ENCODE measurements at places on chromosomes 3 and 15.
A peak's percentile ranks its signal among the peaks of the same experiment; 100 is the strongest.

GRCh38 chr15:63340878-63341277 is 40.8 kb downstream of the CA12 start:
- DNase-seq: no peak

- DNase-seq: no peak
Measured at GRCh38 chr3:25662736-25663320, 1.9 kb downstream of the TOP2B start.

DNA sequence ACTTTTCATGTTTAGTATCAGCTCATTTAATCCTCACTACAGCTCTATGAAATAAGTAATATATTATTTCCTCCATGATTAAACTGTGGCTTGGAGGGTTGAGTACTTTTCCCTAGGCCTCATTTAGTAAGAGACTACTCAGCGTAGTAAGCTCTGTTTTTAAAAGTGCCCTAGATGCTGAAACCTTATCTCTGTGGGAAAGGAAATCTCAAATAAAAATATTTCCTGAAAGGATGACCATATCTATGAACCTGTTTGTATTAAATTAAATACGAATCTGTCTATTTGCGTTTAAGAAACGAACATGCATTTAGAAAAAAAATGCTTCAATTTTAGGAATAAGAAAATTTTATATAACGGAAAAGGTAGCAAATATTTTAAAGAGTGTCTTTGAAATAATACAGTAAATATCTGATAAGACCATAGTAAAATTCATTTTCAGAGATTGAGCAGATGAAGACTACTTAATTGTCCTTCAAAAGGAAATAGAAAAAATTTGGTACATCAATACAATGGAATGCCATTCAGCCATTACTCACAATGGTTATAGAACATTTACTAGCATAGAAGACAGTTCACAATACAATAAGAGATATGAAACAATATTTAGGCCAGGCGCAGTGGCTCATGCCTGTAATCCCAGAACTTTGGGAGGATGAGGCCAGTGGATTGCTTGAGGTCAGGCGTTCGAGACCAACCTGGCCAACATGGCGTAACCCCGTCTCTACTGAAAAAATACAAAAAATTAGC is 56.2 kb downstream of the ATG7 start:
- no peak for DNase-seq

DNA sequence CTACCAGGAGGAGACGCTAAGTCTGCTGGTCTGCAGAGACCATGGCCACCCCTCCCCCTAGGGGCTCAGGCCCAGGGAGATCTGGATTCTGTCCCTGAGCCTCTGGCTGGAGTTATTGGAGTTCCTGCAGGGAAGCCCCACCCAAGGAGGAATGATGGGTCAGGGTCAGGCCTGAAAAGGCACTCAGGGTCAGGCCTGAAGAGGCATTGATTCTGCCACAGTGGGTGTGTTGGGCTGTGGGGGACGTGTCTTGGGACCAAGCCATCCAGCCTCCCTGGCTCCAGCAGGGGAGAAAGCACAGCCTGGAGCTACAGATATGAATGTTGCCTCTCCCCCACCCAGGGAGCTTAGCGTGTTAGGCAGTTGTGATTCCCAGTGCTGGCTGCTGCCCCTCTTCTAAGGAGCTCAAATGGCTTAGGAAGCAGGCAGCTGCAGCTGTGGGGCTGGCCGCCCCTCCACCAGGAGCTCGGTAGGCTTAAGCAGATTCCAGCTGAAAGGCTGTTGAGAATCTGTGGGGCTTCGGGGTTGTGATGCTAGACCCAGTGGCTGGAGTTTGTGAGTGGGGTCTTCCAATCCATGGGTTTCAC is 176.7 kb downstream of the CHL1 start:
- no peak for DNase-seq

- DNase-seq: no peak
Measured at GRCh38 chr15:98802187-98802586, 153.8 kb downstream of the IGF1R start.

- peak; percentile 39 for DNase-seq
Measured at GRCh38 chr15:98658831-98659699, 10.7 kb downstream of the IGF1R start.

- no peak for DNase-seq
Measured at GRCh38 chr15:71131601-71132362, 16.5 kb downstream of the THSD4 start.

DNA sequence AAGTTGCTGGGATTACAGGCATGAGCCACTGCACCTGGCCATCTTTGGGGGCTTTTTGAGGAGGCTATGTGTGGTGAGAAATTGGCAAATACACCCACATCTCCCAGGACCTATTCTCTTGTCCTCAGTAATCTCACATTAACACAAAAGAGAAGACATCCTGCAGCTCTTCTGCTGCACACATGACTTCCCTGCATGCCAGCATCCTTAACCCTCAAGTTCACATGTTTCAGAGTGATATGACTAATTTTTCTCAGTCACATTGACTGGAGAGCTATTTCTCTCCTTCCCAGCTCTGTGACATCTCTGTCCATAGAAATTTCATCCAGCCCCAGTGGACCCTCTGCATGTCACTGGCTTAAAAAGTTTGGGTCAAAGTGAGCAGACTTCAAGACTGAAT is 1.9 kb upstream of the SKIC8 start:
- no peak for DNase-seq

GRCh38 chr3:157469561-157470294 is 33.1 kb downstream of the PTX3 start:
- DNase-seq: no peak

DNA sequence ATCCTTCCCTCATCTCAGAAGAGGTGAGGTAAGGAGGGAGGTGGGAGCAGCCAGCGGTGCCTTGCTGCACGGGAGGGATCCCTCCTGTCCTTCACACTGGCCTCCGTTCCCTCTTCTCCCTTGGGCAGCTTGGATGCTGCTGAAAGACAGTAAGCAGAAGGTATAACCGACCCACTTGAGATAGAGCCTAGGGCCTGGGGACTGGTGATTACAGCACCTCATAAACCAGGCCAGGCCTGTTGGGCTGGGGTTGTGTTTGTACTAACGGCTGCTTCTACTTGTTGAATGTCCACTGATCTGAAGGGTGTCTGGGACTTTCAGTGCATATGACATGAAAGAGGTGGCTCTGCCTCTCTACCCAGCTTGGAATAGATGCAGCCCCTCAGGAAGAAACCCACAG is 25.0 kb downstream of the SEMA6D start:
- DNase-seq: no peak

- DNase-seq: no peak
Measured at GRCh38 chr3:45216021-45216609, 10.0 kb downstream of the TMEM158 start.

GRCh38 chr3:69016901-69017300 is 3.4 kb upstream of the EOGT start:
- DNase-seq: no peak

DNA sequence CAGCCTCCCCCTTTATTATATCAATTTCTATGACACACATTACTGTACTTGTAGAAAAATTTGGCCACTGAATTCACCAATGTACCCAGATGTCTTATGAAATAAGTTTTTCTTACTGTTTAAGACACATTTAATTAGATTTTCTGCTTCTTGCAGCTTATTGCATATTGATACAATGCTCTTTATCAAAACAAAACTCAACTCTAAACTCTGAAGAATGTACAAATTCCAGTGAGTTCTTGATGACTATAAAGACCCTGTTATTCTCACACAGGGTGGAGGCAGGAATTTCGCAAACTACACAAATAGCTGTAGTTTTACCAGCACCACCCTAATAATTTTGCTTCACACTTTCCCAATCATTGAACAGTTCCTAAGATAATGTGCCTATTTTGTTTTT is 22.0 kb downstream of the CMTM6 start:
- no peak for DNase-seq

- peak; percentile 27 for DNase-seq
Measured at GRCh38 chr3:178381555-178381954, 154.7 kb upstream of the KCNMB2 start.

DNA sequence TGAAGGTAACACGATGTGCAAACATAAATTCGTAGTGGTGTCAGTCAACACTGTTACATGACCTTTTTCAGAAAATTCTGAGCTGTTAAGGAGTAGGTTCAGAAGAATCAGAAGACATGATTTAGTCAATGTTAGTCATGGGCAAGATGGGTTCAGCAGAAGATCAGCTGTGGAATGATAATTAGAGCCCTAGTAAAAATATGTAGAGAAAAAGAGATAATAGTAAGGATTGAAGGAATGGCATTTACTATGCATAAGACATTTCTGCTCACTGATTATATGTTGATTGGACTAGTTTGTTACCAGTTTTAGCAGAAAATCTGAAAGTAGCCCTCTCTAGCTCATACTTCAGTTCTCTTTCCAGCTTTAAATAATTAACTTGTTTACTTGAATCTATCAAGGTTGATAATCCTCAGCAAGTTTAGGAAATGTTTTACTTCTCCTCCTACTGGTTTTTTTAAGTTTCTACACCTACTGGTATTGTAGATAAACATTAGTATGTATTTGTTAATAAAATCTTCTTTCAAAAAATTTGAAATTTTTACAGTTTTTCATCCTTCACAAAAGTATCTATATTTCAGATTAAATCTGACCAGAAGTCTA is 98.6 kb downstream of the ALCAM start:
- DNase-seq: no peak

DNA sequence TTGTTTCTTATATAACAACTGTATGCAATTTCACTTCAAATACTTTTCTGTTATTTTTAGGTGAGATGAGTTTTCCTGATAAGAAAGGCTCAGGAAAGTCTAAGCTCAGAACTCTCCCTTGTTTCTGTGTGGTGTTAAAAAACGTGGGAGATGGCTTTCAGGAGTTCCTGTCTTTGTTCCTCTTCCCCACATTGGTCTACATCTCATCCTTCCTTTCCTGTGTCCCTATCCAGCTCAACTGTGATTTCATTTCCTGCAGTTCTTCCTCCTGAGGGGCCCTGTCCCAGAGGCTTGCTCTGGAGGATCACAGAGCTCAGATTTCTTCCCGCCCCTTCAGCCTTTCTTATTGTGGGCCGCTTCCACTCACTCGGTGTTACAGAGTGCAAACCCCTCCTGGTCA is 11.2 kb downstream of the SEC13 start:
- no peak for DNase-seq

- peak; percentile 95 for DNase-seq
Measured at GRCh38 chr3:190064112-190064511, 56.6 kb downstream of the P3H2 start.

DNA sequence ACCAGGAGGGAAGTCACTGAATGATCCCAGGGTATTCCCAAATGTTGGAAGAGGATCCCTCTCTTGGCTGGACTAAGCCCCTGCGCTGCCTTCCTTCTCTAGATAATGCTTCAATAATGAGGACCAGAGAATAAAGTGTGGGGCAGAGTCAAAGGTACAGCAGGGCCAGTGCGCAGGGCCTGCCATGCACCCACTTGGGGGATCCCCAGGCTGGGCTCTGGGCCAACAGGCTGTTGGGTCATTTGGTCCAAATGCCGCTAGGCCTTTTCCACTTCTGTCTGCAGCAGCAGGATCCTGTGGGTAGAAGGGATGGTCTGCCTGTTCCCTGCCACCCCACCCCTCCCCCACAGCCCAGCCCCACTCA is 5.7 kb upstream of the CLK3 start:
- no peak for DNase-seq

- no peak for DNase-seq
Measured at GRCh38 chr3:30180310-30181177, 425.9 kb upstream of the TGFBR2 start.

DNA sequence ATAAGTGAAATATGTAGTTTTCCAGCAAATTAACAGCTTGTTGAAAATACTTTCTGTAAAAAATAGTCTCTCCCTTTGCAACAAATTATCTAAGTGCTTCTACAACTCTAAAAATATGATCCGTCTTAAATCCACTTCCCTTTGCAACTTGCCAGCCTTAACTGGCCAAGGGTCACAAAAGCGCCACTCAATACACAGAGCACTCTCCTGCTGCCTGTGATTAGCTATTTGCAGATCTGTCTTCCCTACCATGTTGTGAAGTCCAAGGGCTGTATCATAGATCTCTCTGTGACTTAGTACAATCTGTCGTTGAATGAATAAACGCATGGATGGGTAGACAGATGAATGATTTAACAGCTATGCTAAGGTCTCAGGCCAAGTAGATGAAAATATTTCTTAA is 76.2 kb downstream of the ITGB5 start:
- DNase-seq: no peak

DNA sequence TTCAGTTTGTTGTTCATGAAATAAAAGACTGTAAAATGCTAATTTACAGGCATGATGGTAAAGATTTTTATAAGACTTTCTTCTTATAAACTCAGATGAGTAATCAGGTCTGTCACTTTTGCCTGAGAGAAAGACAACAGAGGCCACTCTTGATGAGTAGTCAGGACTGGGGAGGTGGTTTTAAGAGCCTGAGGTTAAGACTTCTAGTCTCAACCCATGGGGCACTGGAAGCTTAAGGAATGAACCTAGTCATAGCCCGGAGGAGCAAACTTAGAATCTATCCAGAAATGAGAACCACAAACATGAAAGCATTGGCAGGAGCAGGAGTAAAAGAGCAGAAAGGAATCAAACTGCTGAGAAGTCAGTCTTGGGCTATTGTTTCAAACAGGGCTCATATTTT is 846.3 kb upstream of the ARPP21 start:
- DNase-seq: no peak

DNA sequence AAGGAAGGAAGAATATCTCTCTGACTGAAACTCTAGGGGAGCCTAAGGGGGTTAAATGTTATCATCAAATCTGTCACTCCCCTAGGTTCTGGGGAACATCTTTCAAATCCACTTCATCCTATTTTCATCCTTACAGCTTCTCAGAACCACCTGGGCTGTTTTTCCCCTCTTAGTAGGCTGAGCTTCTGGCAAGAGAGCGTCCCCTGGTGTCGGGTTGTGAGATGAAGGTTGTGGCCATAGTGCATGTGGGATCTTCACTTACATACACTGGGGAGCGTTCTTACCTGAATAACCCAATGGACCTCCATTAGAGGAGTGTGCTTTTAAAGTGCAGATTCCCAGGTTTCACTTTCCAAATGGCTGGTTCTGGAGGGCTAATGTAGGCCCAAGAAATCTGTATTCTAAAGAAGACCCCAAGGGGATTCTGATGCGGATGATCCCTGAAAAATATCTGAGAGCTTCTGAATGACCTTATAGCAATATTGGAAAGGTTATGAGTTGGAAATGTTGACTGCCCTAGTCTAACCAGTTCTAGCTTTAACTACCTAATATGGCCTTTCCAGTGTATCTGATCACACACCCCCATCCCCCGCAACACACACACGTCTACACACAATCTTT is 663.7 kb downstream of the AGBL1 start:
- no peak for DNase-seq

DNA sequence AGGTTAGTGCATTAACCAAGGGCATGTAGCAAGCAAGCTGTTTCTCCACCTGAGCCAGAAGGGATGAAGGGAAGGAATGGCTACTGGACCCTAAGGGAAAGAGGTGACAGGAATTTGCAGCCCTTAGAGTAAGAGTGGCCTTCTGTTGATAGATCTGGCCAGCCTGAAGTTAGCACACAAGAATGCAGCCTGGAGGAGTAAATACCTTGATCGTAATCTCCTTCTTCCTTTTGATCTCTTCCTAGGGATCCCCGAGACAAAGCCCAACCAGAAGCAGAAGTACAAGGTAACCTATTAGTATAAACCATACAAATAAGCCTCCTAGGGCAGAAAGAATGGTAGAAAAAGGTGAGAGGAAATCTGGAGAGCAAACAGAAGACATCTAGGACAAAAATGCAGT is 134.6 kb downstream of the ATP8B4 start:
- no peak for DNase-seq
